Urinary bladder (tissue), 4 donors: ENCODE measurements at places on chromosomes 7 and 10.

DNA sequence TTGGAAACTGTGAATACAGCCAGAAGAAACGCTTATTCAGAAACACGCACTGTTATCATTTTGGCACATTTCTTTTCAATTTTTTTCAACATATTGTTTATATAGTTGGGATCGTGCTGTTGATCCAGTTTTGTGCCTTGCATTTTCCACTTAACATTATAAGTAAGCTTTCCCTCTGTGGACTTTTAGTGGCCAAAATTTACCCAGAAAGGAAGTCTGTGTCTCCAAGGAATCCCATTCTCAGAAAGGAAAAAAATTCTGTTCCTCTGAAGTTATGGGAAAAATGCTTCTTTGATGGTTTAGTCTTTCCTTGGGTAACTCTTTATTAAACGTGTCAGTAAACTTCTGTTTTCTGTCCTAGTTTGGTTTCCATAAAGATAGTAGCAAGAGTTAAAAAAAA lies 280.0 kb downstream of the REEP3 start:
- DNase-seq, result no peak

DNA sequence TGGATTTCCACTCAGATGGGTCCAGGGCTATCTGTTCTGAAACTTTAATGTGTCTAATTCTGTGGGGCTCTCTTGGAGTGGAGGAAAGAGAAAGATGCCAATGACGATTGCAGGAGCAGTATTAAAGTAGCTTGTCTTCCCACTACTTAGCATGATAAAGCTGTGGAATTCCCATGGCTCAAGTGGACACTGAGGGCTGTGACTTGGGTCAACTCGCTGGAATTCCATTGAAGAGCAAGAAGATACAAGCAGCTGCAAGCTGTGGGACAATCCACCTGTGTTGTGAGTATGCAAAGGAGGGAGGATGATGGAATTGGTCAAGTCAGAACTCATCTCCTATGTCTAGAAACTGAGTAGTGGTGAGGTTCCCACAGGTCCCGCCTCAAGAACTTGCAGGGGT lies 154.2 kb upstream of the MINDY3 start:
- DNase-seq, result no peak

- DNase-seq, result no peak
Observed at GRCh38 chr10:131777921-131778320, 122.9 kb upstream of the PPP2R2D start.

DNA sequence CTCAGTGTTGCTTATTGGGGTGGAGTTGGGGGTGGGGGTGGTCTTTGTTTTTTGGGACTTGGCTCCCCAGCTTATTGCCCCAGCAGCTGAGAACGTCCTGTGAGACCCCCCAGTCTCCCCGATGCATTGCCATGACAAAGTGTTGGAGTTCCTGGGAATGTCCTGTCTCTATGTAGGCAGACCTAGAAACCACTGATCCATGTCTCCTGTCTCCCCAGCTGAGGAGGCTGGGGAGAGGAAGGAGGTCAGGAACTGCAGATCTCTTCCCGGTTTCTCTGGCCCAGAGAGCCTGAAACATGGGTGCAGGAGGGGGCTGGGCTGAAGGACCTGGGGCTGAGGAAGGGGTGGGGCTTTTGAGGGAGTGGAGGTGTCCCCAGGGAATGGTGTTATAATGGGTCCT lies 80.2 kb upstream of the GTF2IRD1 start:
- no peak for DNase-seq

DNA sequence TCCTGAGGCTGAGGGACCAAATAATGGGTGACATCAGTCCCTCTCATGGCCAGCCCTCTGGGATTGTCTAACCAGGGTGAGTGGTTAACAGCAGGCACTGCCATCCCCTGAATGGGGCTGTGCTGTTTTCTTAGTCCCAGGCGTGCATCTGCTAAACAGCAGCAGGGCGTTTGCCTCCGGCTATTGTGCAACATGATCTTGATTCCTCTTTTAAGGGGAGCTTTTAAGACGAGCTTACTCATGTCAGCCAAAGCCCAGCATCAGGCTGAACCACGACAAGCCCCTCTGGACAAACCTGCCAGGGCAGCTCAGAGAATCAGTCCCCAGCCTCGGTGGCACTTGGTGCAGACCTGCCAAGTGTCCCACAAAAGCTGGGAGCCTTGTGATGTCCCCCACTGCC lies 16.2 kb upstream of the IGFBP3 start:
- DNase-seq, result no peak

- DNase-seq, result no peak
Observed at GRCh38 chr10:49827297-49827696, 65.2 kb upstream of the OGDHL start.

DNA sequence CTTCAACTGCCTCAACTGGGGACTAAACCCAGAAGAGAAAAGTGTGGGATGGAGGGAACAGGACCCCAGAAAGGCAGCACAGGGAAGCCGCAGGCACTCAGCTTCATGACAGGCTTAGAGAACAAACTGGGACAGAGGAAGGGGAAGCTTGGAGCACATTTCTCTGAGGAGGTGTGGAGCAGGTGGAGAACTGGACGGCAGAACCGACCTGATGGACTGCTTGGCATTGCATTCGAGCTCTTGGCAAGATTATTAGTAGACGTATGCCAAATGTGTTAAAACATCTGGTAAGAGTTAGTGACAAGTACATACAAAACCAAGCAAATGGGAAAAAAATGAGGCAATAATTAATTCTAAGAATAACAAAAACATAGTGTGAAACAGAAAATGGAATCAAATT lies 335.7 kb downstream of the SFMBT2 start:
- DNase-seq, result no peak

DNA sequence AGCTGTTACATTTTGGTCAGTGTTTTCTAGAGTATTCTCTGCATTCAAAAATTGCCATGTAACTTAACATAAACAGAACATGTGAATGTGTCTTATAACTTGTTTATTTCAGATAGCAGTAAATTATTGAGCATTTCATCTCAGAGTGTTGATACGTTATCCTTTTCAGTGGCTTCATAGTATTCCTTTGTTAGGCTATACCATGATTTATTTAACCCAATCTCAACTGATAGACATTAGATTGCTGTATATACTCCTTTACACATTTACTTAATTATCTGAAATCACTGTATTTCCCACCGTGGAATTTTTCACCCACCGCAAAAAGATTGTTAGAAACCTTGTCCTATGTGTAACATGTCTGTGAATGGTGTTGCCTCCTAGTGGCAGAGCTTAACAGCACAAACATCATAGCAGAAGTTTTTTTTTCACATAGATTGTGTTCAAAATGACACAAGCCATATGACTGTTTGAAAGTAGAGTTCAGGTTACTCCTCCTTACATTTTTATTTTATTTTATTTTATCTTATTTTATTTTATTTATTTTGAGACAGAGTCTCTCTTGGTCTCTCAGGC lies 21.4 kb downstream of the SLF2 start:
- no peak for DNase-seq

- no peak for DNase-seq
Observed at GRCh38 chr7:29499932-29500331, 63.7 kb upstream of the PRR15 start.

DNA sequence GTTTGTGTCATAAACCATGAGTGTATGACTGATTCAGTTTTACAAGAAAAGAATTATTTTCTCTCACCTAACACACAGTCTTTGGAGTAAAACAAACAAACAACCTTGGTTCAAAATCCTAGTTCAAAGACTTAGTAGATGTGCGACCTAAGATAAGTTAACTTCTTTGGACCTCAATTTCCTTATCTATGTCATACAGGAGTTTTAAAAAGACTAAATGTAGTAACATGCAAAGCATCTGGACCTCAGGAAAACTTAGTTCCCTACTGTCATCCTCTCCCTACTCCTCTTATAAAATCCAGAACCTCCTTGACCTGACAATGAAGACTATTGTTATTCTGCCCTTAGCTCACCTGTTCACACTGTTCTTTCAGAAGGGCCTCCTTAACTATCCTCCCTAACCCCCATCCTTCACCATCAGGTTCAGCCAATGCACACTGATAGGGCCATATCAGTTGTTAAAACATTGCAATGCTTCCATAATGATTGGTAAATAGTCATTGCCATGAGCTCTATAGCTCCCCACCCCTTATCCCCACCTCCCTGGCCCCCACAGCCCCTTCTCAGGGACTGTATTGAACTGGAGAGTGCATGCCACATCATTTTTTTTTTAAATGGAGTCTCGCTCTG lies 28.8 kb upstream of the CCNJ start:
- DNase-seq, result no peak
